Brain pericyte (primary cell): ENCODE measurements at places on chromosomes 4 and X.

- DNase-seq: no peak
These were observed 14.0 kb downstream of the APOOL start for GRCh38 chrX:85017721-85018120.

DNA sequence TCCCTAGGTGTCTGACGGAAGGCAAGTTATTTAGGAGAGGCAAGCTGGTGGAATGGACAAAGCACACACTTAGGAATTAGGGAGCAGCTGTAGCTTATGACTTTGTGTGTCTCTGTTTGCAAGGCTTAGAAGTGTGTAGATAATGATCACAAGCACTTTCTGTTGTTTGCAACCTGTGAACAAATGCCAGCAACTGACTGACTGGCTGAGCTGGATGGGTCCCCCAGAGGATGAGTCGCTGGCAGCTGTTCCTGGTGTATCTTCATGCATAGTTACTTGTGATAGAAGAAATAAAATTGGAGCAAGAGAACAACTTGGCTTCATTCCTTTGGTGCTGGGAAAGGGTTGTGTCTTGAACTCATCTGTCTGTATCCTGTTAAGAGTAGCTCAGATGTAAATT is 64.2 kb upstream of the BEND4 start:
- DNase-seq: no peak

DNA sequence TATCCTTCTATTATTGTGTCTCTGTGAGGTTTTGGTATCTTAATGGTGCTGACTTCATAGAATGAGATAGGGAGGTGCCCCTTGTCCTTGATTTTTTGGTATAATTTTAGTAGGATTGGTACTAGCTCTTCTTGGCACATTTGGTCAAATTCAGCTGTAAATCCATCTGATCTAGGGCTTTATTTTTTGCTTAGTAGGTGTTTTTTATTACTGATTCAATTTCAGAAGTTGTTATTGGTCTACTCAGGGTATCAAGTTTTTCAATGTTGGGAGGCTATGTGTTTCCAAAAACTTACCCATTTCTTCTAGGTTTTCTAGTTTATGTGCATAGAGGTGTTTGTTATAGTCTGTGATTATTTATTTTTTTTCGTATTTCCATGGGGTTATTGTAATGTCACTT is 103.3 kb downstream of the SH3BGRL start:
- no peak for DNase-seq

GRCh38 chr4:4490041-4490440 is 51.8 kb downstream of the STX18 start:
- DNase-seq: no peak

DNA sequence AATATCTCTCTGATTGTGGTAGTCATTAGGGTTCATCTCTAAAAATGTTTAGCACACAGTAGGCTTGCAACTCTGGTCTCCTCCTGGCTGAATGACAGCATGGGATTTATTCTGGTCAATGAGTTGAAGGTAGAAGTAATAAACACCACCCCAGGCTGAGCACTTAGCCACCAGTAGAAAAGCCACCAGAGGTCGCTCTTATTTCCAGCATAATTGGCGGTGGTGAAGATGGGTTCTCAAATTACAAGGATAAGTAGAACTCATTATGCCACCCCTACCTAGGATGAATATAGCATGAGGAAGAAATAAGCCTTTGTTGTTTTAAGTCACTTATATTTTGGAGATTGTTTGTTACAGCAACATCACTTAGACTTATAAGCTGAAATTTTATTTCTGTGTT is 302.7 kb downstream of the GPM6A start:
- no peak for DNase-seq

- no peak for DNase-seq
These were observed 52.3 kb upstream of the TMEM131L start for GRCh38 chr4:153413842-153414241.

- DNase-seq: no peak
These were observed 1981.9 kb upstream of the TENM3 start for GRCh38 chr4:180261346-180261745.

DNA sequence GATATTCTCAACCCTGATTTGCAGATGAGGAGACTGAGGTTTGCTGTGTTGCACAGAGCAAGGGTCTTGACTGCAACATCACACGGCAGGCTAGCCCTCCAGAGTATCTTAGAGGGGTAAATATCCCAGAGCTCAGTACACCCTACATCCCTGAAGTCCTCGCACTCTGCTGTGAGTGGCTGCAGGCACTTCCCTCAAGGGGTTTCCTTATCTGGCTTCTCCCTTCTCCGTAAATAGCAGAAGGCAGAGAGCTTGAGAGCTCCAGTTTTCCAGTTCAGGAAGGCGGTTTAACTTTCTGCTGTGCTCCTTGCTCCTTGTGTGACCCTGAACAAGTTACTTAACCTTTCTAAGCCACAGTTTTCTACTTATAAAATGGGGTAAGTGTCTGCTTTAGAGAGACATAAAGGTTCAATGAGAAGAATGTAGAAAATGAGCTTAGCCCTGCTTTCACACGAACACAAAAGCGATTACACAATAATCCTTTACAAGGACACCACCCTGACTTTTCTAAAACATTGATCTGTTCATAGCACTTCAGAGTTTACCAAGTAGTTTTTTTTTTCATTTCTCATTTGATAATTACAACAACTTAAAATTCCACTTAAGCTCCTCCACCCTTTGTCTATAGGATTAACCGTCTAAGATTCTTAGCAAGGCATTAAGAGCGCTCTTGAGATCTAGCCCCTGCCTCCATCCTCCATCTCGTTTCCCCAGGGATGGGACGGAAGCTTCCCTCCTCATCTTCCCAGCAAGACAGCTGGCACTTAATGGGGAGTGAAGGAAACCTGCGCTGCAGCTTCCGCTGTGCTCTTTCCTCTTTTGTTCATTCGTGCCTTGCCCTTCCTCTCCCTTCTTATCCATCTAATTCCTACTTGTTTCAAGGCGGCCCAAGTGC is 68.4 kb downstream of the TAPT1 start:
- no peak for DNase-seq

DNA sequence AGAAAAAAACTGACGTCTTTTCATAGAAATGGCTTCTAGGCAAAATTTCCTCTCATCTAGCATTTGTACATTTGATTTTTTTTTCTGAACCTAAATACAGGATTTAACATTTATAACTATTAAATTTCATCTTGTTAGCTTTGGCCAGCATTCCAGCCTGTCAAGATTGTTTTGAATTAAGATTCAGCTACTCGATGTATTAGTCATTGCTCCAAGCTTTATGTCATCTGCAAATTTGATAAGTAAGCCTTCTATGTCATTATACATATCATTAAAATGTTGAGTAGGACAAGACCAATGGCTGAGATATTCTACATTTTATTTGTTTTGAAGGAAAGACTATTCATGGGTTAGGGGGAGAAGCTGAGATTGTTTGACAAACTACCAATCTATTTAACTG is 46.7 kb downstream of the DDX53 start:
- no peak for DNase-seq

DNA sequence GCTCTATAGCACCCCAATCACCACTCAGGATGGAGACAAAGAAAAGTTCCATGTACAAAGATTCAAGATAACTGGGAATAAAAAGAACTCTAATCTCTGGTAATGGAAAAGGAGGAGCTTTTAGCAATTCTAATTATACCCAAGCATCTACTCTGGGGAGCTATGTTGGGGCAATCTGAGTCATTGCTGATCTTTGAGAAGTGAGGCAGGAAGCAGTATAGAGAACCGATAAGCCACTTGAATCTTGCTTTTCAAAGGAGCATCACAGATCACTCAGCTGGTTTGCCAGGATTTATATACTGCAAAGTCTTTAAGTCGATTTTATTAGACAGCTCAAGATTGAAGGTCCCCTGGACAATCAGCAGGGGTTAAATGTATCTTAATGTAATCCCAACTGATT is 220.0 kb downstream of the ENOX2 start:
- DNase-seq: no peak

GRCh38 chr4:186137196-186137794 is 32.8 kb downstream of the FAM149A start:
- DNase-seq: no peak
